ENCODE measurements at places on chromosomes 7 and 10.

DNA sequence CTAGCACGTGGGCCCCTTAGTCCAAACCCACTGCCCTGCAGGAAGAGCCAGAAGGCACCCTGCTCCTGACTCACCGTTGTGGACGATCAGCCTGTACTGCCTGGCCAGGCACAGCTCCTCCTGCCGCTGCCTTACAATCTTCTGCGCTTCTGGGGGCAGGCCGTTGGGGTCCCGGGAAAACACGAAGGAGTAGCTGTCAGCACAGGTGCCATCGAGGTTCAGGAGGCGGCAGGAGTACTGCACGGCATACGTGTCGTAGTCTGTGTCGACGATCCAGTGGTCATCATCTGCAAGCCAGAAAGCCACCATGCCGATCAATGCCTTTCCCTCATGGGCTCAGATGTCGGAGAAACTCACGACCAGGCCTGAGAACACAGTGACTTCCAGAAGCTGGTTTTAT is 7.3 kb downstream of the RBP4 start:
- DNase-seq, result no peak

DNA sequence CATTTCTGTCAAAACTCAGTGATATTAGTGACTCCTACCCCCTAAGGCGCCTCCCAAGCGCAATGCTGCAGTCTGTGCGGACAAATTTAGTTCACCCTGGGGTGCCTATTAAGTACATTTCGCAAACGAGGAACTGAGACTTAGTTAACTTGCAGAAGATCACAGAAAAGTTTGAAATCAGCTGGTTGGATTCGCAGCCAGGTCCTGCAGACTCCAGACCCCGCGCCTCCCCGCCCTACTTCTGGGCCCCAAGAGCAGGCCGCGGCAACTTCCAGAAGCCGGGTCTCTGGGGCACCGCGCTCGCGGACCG is 588 bp downstream of the CYREN start:
- DNase-seq, result no peak

DNA sequence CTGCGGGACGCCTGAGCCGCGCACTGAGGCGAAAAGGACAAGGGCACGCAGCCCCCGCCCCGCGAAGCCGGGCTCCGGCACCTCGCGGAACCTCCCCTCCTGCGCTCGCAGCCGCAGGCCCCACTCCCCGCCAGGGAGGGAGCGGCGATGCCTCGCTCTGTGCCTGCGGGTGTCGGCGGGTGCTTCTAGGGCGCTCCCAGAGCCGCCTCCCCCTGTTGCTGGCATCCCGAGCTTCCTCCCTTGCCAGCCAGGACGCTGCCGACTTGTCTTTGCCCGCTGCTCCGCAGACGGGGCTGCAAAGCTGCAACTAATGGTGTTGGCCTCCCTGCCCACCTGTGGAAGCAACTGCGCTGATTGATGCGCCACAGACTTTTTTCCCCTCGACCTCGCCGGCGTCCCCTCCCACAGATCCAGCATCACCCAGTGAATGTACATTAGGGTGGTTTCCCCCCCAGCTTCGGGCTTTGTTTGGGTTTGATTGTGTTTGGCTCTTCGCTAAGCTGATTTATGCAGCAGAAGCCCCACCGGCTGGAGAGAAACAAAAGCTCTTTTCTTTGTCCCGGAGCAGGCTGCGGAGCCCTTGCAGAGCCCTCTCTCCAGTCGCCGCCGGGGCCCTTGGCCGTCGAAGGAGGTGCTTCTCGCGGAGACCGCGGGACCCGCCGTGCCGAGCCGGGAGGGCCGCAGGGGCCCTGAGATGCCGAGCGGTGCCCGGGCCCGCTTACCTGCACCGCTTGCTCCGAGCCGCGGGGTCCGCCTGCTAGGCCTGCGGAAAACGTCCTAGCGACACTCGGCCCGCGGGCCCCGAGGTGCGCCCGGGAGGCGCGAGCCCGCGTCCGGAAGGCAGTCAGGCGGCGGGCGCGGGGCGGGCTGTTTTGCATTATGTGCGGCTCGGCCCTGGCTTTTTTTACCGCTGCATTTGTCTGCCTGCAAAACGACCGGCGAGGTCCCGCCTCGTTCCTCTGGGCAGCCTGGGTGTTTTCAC is 519 bp downstream of the ITGB8 start:
- DNase-seq, result no peak

DNA sequence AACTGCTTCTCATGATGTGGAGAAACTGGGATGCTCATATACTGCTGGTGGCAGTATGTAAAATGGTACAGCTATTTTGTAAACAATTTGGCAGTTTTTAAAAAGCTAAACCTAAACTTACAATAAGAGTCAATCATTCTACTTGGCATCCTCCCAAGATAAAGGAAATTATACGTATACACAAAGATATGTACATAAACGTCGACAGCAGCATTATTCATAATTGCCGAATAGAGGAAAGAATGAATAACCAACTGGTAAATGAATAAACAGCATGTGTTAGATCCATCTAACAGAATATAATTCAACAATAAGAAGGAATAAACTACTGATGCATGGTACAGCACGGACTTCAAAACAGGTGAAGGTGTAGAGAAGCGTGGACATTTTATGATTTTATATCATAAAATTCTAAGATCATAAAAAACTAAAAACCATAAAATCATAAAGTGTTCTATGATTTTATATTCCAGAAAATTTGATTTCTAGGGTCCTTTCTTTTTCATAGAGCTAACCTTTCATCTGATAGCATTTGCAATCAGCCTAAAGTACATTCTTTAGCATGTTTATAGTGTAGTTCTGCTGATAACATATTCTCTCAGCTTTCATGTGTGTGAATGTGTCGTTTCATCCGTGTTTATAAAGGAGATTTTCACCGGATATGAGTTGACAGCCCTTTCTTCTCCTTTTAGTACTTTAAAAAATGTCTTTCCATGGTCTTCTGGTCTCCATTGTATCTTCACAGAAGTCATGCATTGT is 261.5 kb downstream of the DIP2C start:
- DNase-seq, result no peak

GRCh38 chr7:123075838-123076467 is 80.5 kb upstream of the TAS2R16 start:
- DNase-seq, result no peak

- no peak for DNase-seq
Observed at GRCh38 chr7:77467408-77467807, 51.3 kb upstream of the GSAP start.

- no peak for DNase-seq
Observed at GRCh38 chr10:45460235-45460878, 86.3 kb downstream of the ALOX5 start.

DNA sequence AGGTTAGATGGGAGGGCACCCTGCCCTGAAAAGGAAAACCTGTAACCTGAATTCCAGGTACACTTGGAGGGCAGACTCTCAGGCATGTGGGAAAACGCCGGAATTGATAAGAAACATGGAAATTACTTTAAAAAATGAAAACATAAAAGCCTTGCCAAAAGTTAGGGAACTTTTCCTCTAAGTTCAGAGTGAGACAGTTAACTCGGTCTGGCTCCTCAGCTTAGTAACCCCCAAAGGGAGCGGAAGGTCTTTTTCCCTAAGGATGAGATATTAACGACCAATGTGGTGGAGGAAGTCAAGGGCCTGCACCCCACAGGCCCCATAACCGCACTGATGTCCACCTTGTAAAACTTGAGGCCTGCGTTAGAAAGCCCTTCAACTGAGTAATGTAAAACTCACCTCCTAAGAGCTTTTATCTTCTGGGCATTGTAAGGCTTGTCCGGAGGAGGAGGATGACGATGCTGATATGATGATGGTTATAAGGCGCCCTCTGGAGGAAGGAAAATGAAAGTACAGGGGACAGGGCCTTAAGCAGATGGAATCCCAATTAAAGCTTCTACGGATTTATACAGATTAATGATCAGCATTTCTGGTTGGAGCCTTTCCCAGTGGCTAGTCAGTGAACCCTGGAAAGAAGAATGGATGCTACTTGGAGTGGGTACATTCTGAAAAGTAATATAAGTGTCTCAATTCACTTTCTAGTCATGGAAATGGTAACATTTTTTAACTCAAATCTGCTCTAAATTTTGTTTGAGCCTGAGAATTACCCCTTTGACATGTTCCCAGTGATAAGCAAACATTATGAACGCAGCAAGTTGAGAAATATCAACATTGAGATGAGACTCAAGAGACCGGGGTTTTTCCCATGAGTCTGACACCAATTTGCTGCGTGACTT is 694 bp downstream of the COL1A2 start:
- DNase-seq, result no peak

- no peak for DNase-seq
Observed at GRCh38 chr10:97543025-97543546, 29.5 kb upstream of the ANKRD2 start.

GRCh38 chr10:62062028-62062427 is 160.5 kb downstream of the ARID5B start:
- no peak for DNase-seq

DNA sequence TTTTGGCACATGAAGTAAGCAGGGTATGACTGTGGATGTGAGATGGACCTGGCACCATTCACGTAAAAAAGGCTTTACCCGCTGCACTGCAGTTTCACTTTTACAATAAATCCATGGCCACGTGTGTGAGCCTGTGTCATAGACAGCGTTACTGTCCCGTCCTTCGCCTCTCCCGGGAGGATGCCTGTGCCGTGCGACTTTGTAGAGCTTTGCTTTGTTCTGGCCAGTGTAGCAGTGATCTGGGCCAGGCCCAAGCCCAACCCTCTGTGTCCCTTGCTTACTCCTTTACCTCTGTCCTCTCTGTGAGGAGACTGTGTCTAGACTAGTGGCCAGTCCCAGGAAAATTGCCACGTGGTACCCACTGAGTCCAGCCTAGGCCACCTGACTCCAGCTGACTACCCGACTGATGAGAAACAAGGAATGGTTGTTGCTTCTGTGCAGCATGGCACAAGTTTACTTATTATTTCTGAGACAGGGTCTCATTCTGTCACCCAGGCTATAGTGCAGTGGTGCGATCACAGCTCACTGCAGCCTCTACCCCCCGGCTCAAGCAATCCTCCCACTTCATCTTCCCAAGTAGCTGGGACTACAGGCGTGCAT is 48.1 kb downstream of the JAKMIP3 start:
- DNase-seq, result no peak

GRCh38 chr7:101985057-101985902 is 167.9 kb downstream of the CUX1 start:
- DNase-seq, result no peak

GRCh38 chr7:151626422-151627115 is 106.9 kb upstream of the RHEB start:
- peak; percentile 10 for DNase-seq

GRCh38 chr7:6181136-6181535 is 91.3 kb downstream of the CYTH3 start:
- no peak for DNase-seq

DNA sequence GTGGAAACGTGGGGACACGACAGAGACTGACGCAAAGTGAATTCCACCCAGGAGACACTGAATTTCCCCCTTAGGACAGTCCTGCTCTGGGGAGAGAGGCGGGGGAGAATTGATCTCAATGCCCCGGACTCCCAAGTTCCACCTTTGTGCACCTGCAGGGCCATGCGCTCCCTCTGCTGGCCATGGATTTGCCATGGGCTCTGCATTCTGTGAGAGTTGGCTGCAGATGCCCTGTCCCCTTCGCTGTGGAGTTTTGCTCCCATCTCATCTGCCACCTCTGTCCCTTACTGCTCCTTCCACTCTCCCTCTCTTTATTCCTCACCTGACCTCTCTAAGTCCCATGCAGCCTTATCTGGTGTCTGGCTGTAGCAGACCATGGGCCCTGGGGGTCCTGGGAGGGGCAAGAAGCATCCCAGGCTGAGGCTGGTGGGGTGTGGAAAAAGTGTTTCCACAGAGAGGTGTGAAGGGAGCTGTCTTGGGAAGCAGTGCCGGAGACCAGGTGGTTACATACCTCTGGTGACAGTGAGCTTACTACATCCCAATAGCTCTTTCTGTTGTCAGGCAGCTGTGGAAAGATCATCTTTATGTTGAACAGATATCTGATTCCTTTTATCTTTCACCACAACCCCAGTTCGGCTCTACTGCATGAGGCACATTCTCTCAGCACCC is 14.3 kb downstream of the GHRHR start:
- DNase-seq, result no peak

DNA sequence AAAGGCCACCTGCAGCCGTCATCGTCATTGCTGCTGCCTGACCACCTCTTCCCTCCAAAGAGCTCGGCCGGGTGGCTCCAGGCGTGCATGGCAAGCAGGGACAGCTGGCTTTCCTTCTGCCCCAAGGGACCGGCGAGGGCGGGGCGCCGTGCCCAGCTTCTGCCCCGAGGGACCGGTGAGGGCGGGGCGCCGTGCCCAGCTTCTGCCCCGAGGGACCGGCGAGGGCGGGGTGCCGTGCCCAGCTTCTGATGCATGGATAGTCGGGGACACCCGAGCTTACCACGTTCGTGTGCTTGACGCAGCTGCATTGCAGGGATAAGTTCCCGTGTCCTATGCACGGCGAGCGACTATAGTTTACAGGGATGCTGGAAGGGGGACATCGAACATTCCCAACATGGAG is 27.0 kb downstream of the CFAP46 start:
- no peak for DNase-seq

- no peak for DNase-seq
Observed at GRCh38 chr10:131071721-131072120, 239.8 kb downstream of the TCERG1L start.

DNA sequence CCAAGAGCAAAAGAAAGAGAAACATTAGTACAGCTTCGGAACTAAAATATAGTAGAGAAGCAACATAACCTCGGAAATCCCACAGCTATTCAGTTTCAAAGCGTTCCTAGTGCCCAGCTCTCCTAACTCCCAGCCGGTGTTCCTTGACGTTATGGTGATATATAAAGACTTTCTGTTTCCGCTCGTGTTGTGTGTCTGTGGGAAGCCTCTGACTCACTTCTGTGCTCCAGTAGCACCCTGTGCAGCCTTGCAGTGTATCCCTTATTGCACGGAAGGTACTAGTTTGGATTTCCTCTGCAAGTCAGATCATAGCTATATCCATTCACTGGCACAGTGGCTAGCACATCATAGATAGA is 535 bp downstream of the ASAH2B start:
- DNase-seq, result no peak

DNA sequence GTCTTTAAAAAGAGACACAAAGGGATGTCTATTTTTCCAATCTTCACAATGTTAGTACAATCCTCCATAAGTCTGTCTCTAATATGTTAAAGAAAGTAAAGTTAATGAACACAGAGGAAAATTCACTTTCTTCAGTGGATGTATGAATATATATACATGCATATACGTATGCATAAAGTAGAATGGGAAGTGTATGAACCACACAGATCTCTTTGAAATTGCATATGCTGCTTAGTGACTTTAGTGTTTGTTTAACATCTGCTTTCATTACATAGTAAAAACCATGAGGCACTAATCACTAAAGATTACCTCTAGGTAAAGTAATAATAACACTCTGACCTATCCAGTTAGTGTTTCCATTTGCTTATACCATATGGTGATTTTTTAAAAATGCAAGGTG is 451.2 kb downstream of the SEMA3D start:
- no peak for DNase-seq

DNA sequence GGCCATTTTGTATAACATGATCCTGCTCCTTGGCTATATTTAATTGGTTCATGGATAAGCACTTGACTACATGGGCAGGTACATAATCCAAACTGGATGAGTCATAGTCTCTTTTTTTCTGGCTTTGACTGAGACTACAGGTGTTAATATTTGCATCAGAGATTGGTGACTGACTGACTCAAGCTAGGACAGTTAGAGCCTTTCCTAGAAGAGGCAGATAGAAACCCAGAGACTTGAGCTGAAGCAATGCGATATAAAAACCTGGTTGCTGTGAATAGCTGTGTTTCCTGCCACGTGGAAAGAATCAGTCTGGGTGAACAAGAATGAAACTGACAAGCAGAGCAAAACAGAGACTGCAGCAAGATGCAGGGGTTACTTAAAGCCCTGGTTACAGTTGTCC is 81.0 kb downstream of the SAMD9 start:
- DNase-seq, result no peak

GRCh38 chr10:100372415-100373297 is 25.6 kb downstream of the SCD start:
- no peak for DNase-seq

All from naive thymus-derived CD8-positive, alpha-beta T cell (primary cell).